MG63 (cell line): ENCODE measurements at places on chromosomes 16 and 17.
A peak's percentile ranks its signal among the peaks of the same experiment; 100 is the strongest.

DNA sequence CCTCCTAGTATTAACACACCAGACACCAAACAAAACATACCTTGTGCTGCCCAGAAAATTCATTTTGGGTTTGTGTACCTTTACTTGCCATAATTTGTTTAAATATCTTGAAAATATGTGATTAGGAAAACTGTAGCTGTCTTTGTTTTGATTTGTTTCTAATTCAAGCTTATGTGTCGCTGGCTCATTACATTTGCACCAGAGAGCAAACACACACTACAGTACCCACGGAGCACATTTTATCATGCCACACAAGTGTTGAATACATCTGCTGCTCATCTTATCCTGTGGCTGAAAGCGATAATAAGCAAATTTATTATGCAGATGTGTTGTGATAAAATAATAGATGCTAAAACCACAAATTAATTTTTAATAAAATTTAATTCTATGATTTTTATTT is 63.1 kb downstream of the SPAG9 start:
- no peak for DNase-seq

DNA sequence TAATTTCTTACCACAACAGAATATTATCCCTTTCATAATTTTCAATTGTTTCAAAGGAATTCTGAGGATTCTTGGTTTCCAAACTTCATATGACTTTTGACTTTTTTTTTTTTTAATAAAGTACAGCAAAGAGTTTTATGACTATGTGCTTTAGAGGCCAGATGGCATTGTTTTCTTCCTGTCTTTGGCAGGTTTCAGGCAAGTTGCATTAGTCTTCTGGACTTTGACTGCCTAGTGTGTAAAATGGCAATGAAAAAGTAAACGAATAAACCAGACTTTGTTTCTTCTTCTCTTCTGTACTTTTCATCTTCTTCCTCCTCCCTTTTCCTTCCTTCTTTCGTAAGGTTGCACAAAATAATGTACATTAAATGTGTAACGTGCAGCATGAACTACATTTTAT is 172.6 kb upstream of the RBFOX1 start:
- no peak for DNase-seq

DNA sequence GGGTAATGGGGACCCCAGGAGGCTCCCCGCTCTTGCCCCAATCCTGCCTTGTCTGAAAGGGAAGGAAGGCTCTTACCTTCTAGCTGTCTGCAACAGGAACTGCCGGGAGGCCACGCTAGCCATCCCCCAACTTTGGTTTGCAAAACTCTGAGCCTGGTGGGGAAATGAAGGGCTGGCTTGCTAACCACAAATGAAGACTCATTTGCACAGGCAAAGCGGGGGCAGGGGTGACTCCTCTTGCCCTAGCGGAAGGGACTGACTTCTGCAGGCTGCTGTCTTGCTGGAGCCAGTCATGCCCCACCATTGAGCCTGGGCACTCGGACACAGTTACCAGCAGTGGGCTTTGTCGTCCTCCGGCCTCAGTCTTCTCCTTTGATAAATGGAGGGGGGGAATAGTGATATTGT is 52.6 kb downstream of the PLCG2 start:
- DNase-seq = no peak

GRCh38 chr17:12287953-12288352 is 267.3 kb downstream of the MAP2K4 start:
- no peak for DNase-seq

DNA sequence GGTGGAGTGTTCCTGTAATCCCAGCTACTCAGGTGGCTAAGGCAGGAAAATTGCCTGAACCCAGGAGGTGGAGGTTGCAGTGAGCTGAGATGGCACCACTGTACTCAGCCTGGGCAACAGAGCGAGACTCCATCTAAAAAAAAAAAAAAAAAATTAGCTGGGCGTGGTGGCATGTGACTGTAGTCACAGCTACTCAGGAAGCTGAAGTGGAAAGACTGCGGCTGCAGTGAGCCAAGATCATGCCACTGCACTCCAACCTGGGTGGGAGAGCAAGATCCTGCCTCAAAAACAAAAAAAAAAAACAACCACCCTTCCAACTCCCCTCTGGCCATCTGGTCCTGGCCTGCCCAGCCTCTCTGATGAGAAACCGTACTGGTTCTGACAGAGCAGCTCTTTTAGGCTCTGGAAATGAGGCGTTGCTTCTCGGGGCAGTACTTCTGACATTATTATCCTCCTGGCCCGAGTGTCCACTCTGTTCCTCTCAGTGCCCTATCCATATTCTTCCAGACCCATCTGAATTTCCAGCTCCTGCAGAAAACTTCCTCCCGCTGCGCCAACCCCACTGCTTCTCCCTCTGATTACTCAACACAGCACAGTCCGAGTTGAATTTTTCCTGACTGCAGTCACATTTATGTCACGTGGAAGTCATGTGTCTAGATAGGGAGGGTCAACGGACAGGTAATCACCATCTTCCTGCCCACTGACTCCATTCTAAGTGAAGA is 13.3 kb downstream of the GGA2 start:
- DNase-seq = no peak

- DNase-seq = no peak
Observed at GRCh38 chr17:19714542-19715411, 1.6 kb downstream of the SLC47A2 start.

- DNase-seq = no peak
Observed at GRCh38 chr16:69089091-69089910, 16.2 kb upstream of the HAS3 start.

DNA sequence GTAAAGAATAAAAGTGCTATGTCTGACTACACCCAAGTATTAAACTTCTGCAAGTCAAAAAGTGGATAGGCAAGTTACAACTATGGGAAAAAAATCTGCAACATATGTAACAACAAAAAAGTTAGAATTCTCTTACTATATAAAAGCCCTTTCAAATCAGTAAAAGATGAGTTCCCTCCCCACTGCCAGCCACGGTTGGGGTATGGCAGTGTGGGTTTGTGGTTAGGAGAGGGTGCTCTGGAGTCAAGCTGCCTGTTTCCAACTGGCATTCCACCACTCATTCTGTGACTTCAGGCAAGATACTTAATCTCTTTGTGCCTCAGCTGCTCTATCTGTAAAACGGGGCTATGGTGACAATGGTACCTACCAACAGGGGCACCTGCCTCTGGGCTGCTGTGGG is 26.6 kb upstream of the MFSD6L start:
- no peak for DNase-seq

DNA sequence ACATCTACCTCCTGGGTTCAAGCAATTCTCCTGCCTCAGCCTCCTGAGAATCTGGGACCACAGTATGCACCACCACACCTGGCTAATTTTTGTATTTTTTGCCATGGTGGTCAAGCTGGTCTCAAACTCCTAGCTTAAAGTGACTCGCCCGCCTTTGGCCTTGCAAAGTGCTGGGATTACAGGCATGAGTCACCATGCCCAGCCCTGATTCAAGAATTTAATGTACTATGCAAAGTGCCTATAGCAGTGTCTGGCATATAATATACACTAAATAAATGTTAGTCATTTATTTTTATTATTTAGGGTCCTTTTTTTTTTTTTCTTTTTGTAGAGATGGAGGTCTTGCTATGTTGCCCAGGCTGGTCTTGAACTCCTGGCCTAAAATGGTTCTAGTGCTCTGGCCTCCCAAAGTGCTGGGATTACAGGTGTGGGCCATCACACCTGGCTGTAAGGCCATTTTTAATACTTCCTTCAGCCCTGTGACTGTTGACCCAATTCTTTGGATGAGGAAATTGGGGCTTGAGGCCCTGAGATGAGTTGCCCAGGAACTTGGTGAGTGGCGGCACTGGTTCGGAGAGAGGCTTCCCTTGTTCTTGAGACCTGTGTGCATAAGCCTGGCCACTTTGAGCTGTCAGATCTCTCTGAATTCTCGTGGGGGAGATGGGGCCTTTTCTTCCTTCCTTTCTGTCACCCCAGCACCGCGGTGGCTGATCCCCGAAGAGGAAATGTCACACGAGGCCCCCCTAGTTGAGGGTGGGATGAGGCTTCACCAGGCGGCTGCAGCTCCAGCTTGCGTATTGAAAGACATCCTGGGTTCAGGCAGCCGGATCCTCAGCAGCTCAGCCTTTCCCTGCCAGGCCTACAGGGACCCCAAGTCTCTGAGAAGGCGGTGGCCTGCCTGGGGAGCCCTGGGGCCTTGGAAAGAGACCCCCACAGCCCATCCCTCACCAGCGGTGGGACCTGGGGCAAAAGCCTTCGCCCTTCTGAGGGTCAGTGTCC is 38.7 kb downstream of the LAT start:
- peak; percentile 54 for DNase-seq

- peak; percentile 72 for DNase-seq
Observed at GRCh38 chr17:19647697-19648474, 665 bp upstream of the ALDH3A2 start.

- no peak for DNase-seq
Observed at GRCh38 chr17:29156781-29157180, 23.4 kb downstream of the MYO18A start.

DNA sequence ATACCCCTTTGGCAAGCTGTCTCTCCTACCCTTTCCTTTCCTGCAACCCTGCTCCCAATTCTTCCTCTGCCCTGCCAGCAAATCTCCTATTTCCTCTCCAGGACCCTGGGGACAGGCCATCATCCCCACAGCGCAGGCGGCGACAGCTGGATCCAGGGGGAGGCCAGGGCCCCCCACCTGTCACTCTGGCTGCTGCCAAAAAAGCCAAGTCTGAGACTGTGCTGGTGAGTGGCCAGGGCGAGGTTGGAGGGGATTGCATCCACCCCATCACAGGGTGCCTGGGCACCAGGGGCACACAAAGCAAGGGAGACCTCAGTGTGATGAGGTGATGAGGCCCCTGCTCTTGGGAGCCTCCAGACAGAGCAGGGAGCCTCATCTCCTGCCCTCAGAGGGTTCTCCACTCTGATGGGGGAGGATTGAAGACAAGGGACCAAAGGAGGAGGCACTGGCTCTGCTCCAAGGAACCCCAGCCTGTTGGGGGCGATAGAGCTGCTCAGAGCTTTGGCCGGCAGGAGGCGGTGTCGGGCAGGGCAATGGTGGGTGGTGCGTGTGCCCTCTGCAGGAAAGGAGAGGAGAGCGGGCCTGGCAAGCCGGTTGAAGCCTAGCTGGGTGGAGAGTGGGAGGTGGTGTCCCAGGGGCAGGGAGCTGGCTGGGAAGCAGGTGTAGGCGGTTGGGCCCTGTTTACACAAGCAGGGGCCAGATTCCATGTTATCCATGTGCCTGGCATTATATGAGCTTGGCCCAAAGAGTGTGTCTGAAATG is 15.6 kb upstream of the PDK2 start:
- peak; percentile 73 for DNase-seq

- DNase-seq = no peak
Observed at GRCh38 chr17:7067198-7067597, 12.9 kb downstream of the CLEC10A start.

- DNase-seq = no peak
Observed at GRCh38 chr16:67052399-67052798, 23.4 kb downstream of the CBFB start.

DNA sequence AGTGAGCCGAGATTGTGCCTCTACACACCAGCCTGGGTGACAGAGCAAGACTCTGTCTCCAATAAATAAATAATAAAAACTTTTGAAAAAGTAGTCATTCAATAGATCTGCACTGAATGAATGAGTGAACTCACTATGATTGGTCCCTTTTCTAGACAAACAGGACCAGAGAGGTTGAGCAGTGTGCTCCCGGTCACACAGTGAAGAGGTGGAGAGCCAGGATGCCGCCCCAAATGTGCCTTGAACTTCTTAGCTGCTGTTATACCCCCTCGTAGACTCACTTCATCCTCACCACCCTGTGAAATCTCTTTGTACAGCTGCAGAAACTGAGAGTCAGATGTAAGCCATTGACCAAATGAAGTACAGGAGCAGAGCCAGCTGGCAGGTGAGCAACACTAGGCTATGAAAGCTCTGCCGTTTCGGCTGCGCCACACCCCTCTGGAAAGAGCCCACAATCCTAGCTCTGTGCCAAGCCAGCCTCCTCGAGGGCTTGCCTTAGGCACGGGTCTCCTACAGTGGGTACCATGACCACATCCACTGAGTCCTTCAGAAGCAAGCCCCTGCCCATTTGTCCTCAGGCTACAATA is 7.8 kb upstream of the KIAA0513 start:
- peak; percentile 23 for DNase-seq

DNA sequence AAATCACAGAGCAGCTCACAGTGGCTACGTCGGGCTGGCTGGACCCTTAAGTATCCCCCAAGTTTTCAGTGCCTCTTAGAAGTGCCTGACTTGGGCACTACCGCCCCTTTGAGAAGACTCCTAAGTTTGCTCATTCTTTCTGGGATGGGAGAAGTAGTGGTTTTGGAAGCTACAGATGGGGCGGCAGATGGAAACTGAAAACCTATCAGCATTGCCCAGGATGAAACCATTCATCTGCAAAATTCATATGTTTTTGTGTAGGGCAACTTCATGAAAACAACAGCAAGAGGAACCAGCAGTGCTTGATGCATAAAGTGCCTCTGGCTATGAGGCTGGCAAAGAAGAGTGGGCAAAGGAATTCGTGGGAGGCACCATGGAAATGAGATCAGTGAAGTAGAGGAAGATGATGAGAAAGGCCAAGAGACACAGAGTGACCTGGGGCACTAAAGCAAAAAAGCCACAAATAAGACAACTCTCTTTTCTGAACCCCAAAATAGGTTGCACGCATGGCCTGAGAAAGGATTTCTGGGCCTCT is 277.1 kb downstream of the XYLT1 start:
- DNase-seq = no peak

- no peak for DNase-seq
Observed at GRCh38 chr17:73667181-73667959, 23.1 kb upstream of the SDK2 start.
